Glomerular endothelial cell (primary cell): ENCODE measurements at places on chromosomes 11 and 22. TPM values are rescaled to one million over a fixed set of nuclear protein-coding genes. Genes with fewer than 3 reads are reported as not detected.

DNA sequence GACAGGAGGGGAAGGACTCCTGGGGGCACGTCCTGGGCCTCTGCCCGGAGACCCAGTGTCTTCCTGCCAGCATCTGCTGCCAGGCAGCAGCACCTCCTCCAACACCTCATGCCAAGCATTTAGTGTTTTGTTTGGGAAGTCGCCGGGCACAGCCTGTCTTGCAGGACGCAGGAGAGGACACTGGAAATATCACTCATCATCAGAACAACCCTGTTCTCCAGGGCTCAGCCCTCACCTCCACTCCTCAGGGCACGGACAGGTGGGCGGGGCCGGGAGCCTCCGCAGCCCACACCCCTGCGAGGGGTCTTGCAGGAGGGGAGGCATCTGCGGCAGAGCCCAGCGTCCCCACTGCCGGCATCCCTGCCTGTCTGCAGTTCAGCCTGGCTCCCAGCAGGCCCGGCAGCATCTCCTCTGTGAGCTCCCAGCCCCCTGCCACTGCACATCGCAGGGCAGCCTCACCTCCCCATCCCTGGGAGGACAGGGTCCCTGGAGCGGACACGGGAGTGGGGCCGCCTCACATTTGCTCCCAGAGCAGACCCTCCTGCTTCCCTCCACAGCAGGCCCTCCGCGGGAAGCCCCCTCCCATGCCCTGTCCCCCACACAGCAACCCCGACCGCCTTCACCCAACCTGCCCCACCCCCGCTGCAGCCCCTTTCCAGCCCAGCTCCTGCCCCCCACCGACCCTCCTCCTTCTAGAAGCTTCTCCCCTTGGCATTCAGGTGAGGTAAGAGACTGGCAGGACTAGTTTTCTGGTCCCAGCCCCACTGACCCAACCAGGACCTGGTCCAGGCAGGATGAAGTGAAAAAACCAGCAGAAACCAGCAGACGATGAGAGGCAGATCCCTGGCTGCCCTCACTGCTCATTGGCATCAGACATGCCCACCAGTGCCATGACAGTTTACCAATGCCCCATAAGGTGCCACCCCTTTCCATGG lies 72.7 kb downstream of the BRD1 start:
- no peak for DNase-seq

GRCh38 chr22:37122598-37123180 lies 13.2 kb upstream of the TMPRSS6 start:
- no peak for DNase-seq

DNA sequence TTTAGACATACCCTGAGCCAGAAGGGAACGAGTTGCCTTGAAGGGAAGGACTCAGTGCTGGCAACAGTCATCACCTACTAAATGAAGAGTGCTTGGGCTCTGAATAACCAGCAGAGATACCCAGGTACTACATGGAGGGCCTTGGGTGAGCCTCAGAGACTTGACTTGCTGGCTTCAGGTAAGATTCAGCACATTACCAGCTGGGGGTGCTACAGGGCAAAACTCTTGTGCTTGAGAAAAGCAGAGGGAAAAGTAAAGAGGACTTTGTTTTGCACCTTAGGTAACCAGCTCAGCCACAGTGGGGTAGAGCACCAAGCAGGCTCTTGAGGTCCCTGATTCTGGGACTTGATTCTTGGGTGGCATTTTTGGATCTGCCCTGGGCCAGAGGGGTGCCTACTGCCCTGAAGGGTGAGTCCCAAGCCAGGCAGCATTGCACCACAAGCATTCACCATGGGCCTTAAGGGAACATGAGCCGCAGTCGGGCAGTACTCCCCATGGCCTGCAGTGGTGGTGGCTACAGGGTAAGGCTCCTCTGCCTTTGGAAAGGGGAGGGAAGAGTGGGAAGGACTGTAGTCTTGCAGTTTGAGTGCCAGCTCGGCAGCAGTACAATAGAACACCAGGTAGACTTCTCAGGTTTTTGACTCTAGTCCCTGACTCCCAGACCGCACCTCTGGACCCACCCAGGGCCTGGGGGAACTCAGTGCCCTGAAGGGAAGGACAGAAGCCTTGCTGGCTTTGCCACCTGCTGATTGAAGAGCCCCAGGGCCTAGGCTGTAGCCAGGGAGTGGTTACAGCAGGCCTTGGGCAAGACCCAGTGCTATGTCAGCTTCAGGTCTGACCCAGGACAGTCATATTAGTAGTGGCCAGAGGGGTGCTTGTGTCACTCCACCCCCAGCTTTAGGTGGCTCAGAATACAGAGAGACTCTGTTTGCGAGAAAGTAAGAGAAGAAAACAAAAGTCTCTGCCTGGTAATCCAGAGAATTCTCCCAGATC lies 22.7 kb upstream of the PLEKHA7 start:
- DNase-seq, result no peak

GRCh38 chr22:37193629-37194191 lies 5.7 kb upstream of the C1QTNF6 start:
- DNase-seq, result no peak

- DNase-seq, result peak; percentile 55
Observed at GRCh38 chr11:118488480-118489109, 38.7 kb upstream of the TTC36 start.

- DNase-seq, result no peak
Observed at GRCh38 chr22:46030231-46030880, 53.4 kb upstream of the WNT7B start.

- no peak for DNase-seq
Observed at GRCh38 chr11:72831521-72832300, 17.5 kb downstream of the ATG16L2 start.

DNA sequence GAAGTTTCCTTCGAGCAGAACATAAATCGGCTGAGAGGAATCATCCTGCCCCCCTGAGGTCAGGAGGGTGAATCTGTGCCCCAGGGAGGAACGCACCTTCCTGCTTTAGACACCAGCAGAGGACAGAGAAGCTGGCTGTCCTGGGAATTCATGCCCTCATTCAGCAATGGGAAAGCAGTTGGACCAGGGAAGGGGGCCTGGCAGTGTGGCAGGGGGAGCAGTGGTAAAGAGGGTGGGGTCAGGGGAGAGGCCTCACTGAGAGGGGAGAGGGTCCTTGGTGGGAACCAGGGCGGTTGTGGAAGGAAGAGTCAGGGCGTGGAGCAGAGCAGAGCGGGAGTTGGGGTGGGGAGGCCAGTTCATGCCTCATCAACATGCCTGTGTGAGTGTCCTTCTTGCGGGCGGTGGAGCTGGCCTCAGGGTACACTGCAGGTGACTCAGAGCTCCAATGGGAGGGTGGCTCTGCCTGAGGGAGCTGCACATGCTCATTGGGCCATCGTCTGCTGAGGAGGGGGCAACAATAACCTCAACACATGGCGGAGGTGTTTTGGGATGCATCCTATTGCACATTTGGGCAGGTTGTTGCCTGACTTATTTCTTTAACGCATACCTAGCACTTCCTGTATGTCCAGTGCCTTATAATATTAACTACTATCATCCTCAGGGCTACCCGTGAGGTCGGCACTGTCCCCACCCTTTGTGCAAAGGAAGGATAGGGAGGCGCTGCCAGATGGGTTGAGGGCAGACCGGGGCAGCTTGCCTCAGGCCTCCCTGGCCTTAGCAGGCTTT lies 23.2 kb downstream of the MED15 start:
- no peak for DNase-seq

DNA sequence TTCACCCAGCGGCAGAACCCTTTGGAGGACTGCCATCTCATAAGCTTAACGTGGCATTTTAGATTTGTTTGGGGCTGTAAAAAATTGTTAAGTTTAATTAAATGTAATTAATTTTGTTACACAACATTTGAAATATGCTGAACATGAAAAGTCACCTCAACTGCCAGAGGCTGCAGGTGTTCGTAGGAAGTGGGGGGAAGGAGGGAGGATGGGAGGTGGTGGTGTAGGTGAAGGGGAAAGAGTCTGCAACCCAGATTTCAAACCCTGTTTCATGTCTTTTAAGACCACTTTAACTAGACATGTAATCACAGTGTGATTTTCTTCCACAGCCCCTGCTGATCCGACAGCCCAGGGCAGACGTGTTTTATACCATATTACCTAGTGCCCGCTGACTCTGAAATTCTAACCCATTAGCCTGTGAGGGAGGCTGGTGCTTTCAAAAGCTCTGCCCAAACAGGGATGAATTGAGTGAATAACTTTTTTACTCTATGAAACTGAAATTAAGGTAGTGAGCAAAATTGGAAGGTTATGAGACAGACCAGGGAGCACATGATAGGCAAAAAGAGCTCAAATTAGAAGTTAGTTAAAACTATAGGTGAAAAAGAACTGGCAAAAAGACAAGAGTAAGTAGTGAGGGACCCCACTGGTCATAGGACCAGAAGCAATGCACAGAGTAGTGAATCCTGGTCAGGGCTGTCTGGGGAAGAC lies 279.8 kb downstream of the DDX10 start:
- DNase-seq, result no peak

- DNase-seq, result no peak
Observed at GRCh38 chr11:64234647-64235379, 429 bp downstream of the VEGFB start.

- no peak for DNase-seq
Observed at GRCh38 chr11:64542172-64543125, 48.6 kb upstream of the SLC22A12 start.

DNA sequence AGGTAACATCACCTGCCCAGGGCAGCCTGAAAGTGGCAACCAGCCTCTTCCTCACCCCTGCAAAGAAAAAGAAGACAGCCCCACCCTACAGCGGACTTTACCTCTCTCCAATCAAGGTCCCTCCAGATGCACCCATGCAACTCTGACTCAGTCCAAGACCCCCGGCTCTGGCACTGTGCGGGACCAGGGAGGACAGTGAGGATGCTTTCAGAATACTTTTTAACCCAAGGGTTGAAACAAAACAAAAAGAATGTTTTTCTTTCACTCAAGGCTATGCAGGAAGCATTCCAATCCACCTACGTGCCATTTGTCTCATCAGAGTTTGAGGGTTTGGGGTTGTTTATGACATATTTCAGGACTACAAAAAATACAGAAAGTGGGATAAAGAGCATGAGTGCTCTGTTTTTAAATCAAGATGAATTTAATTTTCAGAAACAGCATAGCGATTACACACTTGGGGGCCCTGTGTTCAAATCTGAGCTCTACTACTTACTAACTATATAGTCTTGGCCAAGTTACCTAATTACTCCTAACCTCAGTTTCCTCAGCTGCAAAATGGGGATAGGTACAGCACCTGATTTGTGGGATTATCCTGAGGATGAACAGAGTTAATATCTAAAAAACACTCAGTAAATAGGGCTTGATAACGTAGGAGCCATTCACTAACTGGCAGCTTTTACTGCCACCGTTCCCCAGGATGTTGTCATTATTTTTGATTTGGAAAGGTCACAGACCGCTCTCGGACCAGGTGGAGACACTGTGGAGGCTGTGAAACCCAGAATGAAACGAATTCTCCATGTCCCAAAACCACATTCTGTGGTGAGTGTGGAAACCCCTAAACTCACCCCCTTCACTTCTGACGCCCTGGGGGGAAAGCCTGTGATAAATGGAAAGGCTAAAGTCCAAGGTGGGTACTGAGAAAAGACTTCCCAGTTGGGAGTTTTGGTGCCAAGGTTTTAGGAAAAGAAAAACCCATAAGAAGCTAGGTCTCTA lies 5.6 kb downstream of the PLAAT3 start:
- DNase-seq, result no peak

DNA sequence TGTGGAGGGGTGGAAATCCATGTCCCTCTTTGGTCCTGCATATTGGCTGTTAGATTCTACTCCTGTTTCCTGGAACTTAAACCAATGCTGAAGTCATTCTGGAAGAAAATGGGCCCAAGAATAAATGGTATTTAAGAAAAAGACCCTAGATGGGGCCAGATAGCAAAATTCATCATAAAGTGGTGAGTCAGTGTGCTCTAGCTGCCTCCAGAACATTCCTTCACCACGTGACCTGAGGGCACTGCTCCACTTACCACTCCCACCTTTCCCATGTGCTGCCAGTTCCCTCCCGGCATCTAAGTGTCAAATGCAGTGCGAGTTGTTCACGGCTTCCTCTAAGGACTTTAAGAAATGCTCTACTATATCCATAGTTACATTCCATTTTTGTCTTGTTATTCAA lies 30.9 kb upstream of the NAP1L4 start:
- no peak for DNase-seq

DNA sequence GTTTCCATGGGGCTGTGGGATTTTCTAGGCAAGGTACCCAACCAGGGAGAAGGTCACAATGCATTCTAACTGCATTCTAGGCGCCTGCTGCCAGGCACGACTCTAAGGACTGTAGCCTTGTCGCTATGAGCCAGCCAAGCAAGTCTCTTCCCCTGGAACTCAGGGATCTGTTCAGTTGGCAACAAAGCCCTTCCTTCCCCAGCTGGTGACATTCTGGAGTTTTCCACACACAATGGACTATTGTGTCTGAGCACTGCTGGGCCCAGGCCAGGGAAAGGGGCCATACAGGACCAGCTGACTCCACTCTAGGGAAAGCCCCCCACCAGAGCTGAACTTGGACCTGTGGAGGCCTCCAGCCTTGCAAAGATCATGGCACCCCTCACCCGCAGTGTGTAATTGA lies 116.8 kb downstream of the RRAS2 start:
- no peak for DNase-seq

DNA sequence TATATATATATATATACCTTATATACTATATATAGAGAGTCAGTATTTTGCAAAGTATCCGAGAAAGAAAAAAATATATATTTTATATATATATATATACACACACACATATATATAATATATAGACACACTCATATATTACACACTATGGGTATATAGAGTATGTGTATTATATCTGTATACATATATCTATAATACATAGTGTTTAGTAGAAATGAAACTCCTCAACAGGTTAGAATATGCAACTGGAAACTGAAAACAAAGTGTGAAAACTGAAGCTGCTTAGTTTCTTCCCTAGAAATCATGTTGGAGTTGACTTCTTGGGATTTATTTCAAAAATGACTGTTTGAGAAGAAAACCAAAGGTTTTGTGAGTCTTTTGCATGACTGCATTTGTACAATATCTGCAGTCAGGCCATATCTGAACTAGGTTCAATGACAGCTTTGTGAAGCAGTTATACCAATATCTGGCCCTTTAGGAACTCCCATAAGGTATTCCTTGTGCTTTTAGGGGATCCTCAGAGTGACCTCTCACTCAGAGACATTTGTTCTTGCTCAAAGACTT lies 284.1 kb downstream of the CASP12 start:
- no peak for DNase-seq

GRCh38 chr11:48025984-48026340 lies 45.6 kb downstream of the PTPRJ start:
- DNase-seq, result no peak

SMC1B gene
- not detected in 2 replicates for total RNA-seq

CEP126 gene
- 0.15 and 0.58 TPM in 2 replicates for total RNA-seq

PIWIL4 gene
- total RNA-seq, result 1.1 and 4.0 TPM in 2 replicates

CCS gene
- 22.0 and 34.7 TPM in 2 replicates for total RNA-seq

DERL3 gene
- 0.12 TPM in 1 of 2 replicates, not detected in the other for total RNA-seq

GLYATL1 gene
- not detected in 2 replicates for total RNA-seq

KLHL22 gene
- total RNA-seq, result 16.1 and 25.7 TPM in 2 replicates

TEAD1 gene
- total RNA-seq, result 34.1 and 55.5 TPM in 2 replicates

TRIM49 gene
- not detected in 2 replicates for total RNA-seq

OR56A1 gene
- under 0.01 TPM in 1 of 2 replicates, not detected in the other for total RNA-seq
